ENCODE measurements at places on chromosomes 7 and 10.

DNA sequence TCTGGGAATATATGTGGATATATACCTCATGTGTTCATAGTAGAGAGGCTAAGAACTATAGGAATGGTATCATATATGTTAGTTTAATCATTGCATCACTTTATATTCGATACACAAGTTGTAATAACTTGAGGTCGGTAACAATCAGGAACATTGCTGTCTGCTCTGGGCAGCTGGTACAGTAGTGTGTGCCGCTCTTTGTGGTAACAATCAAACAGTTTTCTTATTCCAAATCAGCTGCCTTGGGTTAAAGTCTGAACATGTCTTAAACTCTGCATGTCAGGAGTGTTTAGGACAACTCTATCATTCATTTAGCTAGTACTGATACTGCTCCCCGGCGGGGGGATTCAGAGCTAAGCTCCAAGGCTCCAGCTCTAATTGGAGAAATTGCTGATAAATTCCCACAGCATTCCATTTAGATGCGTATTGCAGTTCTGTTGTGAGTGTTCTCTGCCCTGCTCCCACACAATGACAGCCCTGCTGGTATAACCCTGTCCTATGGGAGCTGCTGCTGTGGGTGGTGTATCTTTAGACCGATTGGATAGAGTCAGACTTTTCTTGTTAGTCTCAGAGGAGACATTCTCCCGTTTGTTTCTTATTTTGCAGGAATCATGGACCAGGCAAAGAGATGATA lies 707.5 kb upstream of the FZD8 start:
- DNase-seq = no peak

GRCh38 chr10:67925449-67926005 lies 41.1 kb downstream of the SIRT1 start:
- DNase-seq = no peak

GRCh38 chr10:113027574-113028455 lies 77.8 kb downstream of the TCF7L2 start:
- DNase-seq = no peak

- DNase-seq = no peak
These were observed 16.1 kb downstream of the COL28A1 start for GRCh38 chr7:7519528-7519927.

- no peak for DNase-seq
These were observed 202.7 kb downstream of the PARD3 start for GRCh38 chr10:34612446-34612845.

DNA sequence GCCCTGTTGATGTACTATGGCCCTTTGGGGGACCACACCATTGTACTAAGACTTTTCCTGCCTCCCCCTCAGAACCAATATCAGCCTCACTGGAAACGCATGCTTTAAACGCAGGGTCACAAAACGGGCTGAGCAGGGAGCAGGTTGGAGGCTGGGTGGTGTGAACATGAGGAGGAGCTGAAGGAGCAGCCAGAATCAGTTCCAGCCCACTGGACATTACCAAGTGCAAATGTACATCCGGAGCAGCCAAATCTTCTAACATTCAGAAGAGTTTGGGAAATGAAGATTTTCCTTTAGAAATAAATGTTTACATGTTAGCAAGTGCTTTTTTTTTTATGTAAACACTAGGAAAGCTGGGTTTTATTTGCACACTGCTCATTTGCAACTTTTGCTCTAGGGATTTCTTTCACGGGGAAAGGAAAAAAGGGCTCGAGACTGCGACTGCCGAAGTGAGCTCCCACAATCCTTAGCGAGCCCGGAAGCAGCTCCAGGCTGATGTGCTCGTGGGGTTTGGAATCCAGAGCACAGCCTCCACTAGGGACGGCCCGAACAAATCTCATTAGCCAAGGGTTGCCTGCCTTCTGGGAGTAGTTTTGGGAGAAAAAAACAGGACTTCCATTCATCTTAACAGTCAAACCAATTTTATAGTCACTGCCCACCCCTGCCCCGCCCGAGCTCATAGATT lies 108.0 kb upstream of the YAE1 start:
- no peak for DNase-seq

DNA sequence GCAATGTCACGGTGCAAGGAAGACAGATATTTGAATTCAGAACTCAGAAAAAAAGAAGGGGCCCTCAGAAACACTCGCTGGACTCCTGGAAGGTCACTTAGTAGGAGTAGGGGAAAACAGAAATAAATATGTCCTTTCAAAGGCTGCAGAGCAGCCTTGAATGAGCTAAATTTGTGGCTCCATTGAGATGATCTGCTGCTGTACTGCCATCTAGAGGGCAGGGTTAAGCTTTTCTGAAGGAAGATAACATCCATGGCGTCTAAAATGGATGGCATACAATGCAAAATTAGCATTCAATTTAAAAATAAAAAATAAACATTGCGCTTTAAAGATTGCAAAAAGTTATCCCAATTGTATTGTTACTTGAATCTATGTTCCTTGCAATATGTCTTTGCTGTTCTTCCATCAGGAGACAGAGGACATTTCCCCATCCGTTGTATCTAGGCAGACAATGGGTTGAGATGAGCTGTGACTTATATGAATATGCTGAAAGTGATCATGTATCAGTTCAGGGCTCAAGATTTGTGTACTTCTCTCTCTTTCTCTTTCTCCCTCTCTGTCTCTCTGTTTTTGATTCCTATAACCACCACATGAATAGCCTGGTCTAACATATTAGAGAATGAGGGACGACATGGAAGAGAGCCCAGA lies 642.2 kb downstream of the SH2D4B start:
- no peak for DNase-seq

DNA sequence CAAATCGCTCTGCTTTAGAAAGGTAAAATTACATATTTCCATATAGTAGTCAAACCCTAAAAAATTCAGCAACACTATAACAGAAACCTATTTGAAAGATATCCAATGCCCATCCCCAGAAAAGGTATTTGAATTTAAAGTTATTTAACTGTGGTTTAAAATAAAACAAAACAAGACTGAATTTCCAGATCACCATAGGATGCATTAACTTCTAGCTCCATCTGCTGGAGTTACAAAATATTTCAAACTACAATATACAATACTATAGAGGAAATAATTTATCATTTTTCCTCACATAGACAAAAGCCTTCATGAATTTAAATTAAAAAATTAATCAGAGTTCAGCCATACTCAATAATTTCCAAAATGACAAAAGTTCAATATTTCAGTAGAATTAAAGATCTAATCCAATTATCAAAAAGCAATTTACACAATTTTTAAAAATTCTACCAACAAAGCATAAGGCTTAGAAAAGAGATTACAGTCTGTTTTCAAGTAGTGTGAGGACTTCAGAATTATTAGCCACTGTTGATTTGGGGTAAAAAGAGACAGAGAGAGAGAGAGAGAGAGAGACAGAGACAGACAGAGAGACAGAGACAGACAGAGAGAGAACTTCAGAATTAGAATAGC lies 75.9 kb downstream of the LMBR1 start:
- DNase-seq = no peak

- no peak for DNase-seq
These were observed 159.9 kb upstream of the SLC25A13 start for GRCh38 chr7:96481796-96482195.

GRCh38 chr7:111459757-111460280 lies 102.5 kb downstream of the IMMP2L start:
- no peak for DNase-seq

- no peak for DNase-seq
These were observed 501.3 kb downstream of the GFRA1 start for GRCh38 chr10:115771755-115772154.

DNA sequence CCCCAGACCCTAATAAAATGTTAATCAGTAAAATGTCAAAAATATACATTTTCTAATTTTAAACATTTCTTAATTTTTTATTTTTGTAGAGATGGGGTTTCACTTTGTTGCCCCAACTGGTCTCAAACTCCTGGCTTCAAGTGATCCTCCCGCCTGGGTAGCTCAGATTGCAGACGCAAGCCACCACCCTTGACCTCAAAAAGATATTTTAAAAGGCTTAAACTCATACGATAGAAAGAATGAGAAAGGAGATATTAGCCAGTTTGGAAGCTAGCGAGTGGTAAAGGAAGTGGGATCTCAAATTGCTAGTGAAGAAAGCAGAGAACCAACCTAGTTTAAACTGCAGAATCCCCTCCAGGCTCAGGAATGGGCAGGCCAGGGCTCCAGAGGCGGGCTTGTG lies 4.5 kb downstream of the WIPI2 start:
- no peak for DNase-seq

GRCh38 chr7:101902680-101903514 lies 85.5 kb downstream of the CUX1 start:
- no peak for DNase-seq

DNA sequence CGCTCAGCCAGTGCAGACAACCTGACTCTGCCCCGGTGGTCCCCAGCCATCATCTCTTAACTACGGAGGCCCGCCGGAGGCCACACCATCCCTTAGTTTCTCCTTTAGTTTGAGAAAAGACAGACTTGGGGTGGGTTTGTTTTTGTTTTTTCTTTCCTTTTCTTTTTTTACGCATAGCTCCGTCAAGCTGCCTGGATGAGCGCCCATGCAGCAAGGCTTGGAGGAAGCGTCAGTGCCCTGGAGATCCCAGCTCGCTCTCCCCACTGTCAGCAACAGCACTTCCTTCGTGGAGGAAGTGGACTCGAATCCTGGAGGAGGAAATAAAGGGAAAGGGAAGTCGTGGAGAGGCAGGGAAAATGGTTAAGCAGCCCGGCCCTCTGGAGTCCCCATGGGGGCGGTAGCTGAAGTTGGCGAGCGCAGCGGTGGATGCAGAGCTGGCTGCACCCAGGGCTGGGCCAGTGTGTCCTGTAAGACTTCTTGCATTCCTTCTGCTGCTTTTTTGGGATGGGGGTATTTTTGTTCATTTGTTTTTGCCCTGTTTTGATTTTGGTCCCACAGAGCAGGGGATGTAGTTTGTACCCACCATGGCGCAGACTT lies 35.9 kb upstream of the GJD4 start:
- DNase-seq = no peak

DNA sequence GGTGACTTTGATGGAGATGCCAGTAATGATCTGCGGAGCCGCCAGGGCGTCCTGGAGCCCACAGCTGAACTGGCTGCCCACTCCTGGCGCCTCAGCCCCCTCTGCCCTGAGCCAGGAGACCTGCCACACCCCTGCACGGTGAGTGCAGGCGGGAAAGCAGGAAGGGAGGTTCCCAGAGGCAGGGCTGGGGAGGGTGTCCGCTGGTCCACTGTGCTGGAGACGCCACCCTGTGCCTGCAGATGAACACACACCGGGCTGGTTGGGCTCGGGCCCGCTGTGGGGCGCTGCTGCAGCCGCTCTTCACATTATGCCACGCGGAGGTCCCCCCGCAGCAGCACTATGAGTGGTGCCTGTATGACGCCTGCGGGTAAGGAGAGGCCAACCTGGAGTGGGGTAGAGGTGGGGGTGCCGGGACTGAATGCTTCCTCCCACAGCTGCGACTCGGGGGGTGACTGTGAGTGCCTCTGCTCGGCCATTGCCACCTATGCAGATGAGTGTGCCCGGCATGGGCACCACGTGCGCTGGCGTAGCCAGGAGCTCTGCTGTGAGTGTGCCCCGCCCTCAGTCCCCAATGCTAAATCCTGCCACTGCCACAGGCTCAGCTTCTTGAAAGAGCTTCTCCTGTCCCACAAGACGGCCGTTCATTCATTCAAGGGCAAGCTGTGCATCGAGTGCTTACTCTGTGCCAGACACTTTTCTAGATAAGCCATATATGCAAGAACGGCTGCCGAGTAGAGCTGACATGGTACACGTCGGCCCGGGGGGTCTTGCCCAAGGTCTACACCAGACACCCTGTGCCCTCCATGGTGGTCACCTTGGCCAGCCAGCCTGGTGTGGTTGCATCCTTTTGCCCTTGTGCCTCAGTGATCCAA lies 14.3 kb upstream of the ZNF467 start:
- no peak for DNase-seq

- no peak for DNase-seq
These were observed 138.2 kb downstream of the ADAM12 start for GRCh38 chr10:126250045-126250444.

DNA sequence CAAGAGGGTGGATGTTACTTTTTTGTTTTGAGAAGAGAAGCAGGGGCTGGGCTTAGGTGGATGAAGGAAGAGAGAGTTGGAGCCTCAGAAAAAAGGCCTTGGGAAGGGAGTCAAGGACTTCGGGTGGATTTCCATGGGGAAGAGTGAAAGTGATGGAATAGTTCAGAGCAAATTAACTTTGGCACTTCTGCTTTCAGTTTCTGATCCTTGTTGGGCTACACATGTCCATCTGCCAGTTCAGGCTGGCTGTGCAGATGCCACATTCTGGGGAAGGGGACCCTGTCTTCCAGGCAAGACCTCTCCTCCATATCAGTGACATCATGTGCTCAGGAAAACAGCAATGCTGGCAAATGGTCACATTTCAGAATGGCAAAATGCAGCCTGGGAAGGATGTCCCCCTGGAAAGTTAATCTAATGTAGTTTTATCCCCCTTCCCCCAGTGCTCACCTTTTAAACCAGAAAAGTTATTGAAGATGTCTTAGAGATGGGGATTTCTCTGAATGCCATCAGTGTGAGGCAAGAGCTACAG lies 86.0 kb downstream of the WDFY4 start:
- DNase-seq = no peak

- no peak for DNase-seq
These were observed 9.3 kb upstream of the LFNG start for GRCh38 chr7:2510130-2510776.

DNA sequence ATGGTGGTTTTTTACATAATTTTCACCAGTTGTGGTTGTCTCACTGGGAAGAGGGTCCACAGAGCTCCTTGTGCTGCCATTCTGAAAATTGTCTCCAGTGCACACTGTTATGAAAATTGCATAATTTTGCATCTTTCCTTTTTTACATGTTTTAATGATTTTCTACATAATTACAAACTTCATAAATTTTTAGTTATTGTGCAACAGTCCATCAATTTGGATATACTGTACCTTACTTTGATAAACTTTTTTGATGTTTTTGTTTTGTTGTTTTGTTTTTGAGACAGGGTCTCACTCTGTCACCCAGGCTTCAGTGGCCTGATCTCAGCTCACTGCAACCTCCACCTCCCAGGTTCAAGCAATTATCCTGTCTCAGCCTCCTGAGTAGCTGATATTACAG lies 70.6 kb upstream of the AUTS2 start:
- no peak for DNase-seq

DNA sequence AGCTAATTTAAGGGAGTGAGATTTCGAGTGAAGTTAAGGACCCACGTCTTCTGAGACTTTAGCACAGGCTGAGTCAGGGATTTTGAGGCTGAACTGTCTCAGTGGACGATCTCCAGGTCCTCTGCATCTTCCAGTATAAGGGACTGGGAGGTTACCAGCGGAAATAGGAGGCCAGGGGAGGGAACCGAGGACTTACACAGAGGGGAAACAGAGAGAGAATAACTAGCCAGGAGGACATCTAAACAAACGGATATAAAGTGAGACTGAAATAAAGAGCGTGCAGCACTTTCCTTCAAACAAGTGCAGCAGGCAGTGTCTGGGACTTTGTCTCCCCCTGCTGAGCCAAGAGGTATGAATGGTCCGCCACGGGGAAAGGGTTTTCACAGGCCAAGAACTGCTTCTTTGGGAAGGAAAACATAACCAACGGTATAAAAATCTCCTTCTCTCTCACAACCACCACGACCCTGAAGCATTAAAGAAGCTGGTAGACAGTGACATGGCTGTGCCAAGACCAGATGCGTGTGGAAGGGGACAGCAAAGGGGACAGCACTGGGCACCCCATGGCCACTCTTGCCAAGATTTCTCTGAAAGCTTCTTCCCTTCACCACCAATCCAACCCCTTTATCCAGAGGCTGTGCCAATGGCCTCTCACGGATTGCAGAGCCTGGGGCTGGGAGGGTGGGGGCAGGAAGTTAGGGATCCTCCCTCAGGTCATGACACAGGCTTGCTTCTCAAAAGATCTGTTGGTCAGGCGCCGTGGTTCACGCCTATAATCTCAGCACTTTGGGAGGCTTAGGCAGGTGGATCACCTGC lies 72.0 kb downstream of the SLC37A3 start:
- peak; percentile 65 for DNase-seq

Data from substantia nigra (tissue), 51 donors.